Right ventricle myocardium inferior (tissue), 1 donor: ENCODE measurements at places on chromosomes 13 and 19. TPM values are rescaled to one million over a fixed set of nuclear protein-coding genes. Genes with fewer than 3 reads are reported as not detected.

The CDX2 gene
- total RNA-seq: not detected

DNA sequence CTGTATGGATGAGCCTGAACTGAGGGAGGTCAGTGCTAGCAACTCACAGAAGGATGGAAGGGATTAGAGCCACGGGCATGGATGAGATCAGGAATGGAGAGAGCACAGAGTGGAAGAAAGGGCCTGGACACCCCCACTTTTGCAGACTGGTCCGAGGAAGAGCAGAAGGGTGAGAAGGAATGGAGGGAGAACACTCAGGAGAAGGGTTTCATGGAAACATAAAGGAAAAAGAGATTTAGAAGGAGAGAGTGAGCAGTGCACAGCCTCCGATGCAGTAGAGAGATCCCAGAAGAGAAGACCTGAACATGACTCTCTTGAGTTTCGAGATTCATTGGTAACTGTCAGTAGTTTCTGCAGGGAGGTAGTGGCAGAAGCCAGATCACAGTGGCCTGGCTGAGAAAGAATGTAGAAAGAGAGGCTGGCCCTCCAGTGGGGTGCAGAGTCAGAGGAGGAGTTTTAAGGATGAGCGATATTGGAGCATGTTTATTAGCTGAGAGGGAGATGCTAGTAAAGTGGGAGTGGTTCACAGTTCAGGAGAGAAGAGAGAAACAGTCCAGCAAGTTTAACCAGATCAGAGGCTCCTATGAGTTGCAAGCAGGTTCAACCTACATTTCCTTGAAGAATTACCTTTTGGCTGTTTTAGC is 108.9 kb downstream of the ZAR1L start:
- no peak for DNase-seq

DNA sequence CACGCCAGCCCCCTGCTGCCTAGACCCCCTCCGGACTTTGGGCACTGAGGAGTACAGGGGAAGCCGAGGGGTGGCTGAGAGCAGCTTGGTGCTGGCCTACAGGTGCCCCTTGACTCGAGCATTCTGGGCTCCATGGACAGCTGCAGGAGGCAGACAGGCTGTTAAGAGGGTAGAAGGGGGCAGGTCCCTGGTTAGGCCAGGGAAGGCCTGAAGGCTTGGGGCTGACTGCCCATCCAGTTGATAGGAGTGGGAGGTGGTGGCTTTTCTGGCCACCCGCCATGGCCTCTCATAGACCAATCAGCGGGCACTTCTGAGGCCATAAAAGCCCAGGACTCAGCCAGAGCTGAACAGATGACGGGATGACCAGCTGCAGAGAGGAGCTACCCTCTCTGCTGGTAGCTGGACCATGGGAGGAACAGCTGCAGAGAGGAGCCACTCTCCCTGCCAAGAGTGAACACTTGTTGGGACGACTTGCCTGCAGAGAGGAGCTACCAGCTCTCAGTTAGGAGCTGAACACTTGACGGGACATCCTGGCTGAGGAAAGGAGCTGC is 10.7 kb upstream of the SUPT20H start:
- DNase-seq: no peak

- no peak for DNase-seq
Observed at GRCh38 chr13:85575110-85575509, 224.1 kb downstream of the SLITRK6 start.

The CRX gene
- total RNA-seq: not detected

DNA sequence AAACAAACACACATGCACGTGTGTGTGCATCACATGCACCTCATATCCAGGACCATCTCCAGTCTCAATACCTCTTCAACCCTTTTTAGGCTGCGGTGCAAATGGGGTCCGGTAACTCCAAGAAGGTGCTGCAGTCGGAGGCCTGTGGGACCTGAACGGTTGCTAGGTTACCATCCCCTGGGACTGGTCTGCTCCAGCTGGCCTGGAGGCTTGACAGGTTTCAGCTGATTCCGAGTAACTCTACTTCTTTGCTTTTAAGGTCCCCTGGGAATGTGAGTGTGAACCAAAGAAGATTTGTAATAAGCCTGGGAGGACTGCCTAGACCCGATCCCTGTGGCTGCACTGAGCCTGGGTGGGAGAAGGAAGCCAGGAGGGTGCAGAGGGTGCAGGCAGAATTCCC is 117.5 kb downstream of the CCNA1 start:
- DNase-seq: no peak

- DNase-seq: no peak
Observed at GRCh38 chr13:73300718-73301425, 242.1 kb downstream of the KLF5 start.

GRCh38 chr19:2047076-2047448 is 4.0 kb downstream of the MKNK2 start:
- no peak for DNase-seq

The NMRK2 gene
- 627 TPM for total RNA-seq

DNA sequence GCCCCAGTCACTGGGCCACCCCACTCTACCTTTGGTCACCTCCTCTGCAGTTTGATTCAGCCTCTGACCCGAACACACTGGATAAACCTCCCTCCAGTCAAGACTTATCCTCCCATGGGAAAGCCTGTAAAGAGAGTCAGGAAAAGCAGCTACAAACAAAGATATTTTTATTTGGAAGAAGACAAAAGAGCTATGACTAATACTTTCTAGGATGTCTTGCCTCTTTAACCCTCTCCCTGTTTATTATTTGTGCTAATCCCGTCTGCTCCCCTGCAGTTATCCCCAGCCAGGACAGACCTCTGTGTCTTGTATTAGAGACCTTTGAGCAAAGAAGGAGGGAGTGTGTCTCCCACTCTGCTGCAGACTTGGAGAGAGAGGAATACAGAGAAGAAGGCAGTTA is 178.3 kb downstream of the EFNB2 start:
- no peak for DNase-seq
